Fibroblast of mammary gland (primary cell): ENCODE measurements at places on chromosomes 12 and 14.

GRCh38 chr14:100062590-100062989 lies 2.6 kb upstream of the EVL start:
- no peak for DNase-seq

DNA sequence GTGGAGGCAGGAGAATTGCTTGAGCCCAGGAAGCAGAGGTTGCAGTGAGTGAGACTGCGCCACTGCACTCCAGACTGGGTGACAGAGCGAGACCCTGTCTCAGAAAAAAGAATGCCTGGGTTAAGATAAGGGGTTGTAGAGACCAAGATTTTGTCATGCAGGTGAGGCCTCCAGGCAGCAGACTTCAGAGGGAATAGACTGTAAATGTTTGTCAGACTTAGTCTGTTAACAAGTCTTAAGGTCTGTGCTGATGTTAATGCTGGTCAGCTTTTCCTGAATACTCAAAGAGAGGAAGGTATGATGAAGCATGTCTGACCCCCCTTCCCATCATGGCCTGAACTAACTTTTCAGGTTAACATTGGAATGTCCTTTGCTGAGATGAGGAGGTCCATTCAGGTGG lies 83.0 kb upstream of the FUT8 start:
- DNase-seq: no peak

GRCh38 chr12:92439420-92439805 lies 263.4 kb upstream of the PLEKHG7 start:
- peak; percentile 87 for DNase-seq

- DNase-seq: no peak
Measured at GRCh38 chr12:618605-619004, 44.6 kb downstream of the NINJ2 start.

DNA sequence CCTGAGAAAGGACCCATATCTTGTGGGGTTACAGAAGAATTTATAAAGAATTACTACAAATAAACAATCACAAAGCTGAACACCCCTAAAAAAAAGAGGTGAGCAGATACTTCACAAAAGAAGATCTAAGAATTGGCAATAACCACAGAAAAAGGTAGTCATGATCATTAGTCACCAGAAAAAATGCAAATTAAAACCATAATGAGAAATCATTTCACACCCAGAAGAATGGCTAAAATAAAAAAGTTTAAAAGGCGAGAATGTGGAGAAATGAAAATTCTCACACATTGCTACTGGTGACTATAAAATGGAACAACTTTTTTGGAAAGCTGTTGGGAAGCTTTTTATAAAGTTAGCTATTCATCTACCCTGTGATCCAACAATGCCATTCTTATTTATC lies 208.2 kb upstream of the GARIN6 start:
- DNase-seq: no peak

DNA sequence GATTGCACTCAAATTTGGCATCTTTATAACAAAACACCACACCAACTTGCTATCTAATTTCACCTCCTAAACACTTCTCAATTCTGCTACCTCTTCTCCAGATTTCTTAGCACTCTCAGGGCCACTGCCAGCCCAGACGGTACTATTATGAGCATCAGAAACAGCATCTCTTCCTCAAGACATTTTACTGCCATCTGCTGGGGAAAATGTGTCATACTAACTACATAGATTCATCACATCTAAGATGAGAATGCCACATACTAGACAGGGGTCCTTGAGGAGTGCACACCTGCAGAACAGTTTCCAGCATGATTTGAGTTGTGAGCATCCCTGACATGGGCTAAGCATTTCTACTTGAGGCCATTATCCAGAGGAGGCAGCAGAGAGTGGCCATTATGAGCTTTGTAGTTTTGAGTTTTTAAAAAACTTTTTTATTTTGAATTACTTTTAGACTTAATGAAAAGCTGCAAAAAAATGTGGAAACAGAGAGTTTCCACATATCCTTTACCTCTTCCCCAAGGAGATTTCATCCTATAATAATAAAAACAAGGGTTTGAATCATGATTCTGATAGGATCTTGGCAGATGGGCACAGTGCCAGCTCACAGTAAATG lies 15.1 kb upstream of the GRIP1 start:
- peak; percentile 74 for DNase-seq

DNA sequence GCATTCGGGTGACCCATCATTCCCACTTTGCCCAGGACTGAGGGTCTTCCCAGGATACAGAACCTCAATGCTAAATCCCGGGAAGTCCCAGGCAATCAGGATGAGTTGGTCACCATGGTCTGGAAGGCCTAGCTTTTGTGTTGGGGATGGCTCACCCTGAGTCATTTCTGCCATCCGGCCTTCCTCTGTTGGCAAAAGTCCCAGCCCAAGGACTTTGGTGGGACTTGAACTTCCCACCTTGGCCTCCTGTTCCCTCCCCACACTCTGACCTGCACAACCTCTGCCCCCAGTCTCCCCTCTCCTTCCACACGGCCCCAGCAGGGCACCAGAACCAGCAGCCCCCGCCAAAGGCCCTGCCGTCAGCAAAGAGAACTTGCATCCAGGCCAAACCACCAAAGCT lies 24.6 kb upstream of the NCOR2 start:
- peak; percentile 85 for DNase-seq

DNA sequence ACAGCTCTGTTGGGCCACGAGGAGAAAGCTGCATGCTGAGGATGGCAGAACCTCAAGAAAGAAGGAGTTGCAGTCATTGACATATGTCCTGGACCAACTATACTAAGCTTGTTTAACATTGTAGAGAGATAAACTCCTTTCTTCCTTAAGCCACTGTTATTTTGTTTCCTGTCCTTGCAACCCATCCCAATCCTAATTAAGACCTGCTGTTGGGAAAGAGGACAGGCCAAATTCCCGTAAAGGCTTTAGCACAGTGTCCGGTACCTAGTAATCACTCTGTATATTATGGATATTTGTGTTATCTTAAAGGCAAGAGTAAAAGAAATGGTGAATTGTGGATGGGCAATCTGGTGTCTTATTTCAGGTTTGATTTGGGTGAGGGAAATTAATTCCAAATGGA lies 53.5 kb upstream of the WSCD2 start:
- DNase-seq: no peak

DNA sequence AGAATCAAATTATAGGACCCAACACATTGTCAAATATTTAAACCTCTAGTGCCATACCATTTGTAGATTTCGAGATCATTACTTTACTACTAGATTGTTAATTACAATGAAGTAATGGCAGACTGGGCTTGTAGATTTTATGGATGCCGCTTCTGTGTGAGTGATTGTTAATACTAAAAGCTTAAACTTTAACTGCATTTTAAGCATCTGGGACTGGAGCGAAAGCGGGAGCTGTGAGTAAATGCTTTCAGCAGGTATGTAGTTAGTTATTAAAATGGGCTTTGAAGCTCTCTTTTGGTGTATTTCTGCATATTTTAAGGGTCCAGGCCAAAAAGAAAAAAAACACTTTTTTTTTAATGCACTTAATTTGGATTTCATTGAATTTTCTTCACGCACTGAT lies 519.3 kb downstream of the MED13L start:
- no peak for DNase-seq

DNA sequence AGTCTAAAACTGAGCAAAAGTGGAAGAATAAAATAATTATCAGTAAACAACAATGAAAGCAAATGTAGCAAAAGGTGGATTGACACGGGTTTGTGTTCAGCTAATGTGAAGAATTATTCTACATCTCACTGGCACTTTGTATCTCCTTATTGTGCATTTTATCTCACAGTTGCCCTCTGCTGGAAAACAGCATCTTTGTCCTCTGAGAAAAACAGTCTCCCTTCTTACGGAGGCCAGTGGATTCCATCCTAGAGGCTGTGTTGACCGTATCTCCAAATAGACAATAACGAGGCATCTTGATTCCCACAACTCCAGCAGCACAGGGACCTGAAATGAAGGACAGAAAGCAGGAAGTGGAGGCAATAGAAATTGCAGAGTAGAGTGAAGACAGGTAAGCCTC lies 51.3 kb upstream of the PLBD1 start:
- DNase-seq: peak; percentile 47

DNA sequence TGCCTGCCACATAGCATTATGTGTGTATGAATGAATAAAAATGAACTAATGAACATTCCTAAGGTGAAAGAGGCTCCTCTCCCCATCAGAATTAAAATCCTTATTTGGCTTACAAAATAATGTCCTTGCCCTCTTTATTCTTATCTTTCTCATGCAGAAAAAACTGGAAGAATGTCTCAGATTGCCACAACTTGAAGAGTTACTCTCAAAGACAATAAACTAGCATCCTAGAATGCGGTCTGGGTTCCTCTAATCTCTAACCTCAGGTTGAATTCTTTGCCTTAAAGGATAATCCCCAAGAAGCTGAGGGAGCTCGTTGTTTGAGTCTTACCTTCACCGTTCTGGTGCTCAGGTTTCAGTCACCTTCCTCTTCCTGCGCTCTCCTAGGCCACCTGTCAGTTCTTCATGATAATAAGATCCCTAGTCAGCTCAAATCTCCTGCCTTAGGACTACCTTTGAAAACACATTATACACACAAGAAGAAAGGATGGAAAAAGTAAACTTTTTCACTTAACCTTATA lies 147.1 kb downstream of the PHLDA1 start:
- no peak for DNase-seq

DNA sequence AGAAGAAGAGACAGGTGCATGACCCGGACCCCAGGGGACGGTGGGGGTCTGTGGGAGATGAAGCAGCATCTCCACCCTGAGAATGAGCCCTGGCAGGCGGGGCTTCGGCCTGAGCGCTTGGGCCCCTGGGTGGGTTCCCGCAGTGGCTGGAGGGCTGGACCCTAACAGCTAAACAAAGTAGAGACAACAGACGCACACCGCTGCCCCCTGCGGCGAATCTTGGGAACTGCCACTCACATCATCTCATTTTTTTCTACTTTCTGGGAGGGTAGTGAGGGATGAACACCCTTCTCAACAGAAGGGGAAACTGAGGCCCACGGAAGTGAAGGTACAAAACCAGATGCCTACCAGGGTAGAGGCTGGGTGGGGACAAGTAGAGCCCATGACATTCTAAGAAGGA lies 104.7 kb downstream of the RFLNA start:
- no peak for DNase-seq

DNA sequence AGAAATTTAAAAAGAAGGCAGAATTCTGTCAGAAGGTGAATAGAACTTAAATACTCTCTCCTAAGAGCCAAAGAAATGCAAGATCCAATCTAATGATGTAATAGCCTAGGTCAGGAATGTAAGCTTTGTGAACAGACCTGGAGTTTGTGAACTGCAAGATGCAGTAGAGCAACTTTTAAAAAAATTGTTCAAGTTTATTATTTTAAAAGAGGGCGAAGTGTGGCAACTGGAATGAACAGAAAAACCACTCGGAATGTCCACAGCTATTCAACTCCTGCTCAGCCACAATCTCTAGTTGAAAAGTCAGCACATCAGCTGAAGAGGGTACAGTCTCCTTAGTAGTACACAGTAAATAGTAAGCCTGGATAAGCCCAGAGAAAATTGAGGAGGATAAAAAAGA lies 228.8 kb downstream of the PPFIA2 start:
- DNase-seq: no peak

- no peak for DNase-seq
Measured at GRCh38 chr14:46057799-46058198, 593.8 kb downstream of the RPL10L start.

GRCh38 chr12:131511803-131512561 lies 198.9 kb upstream of the SFSWAP start:
- no peak for DNase-seq

DNA sequence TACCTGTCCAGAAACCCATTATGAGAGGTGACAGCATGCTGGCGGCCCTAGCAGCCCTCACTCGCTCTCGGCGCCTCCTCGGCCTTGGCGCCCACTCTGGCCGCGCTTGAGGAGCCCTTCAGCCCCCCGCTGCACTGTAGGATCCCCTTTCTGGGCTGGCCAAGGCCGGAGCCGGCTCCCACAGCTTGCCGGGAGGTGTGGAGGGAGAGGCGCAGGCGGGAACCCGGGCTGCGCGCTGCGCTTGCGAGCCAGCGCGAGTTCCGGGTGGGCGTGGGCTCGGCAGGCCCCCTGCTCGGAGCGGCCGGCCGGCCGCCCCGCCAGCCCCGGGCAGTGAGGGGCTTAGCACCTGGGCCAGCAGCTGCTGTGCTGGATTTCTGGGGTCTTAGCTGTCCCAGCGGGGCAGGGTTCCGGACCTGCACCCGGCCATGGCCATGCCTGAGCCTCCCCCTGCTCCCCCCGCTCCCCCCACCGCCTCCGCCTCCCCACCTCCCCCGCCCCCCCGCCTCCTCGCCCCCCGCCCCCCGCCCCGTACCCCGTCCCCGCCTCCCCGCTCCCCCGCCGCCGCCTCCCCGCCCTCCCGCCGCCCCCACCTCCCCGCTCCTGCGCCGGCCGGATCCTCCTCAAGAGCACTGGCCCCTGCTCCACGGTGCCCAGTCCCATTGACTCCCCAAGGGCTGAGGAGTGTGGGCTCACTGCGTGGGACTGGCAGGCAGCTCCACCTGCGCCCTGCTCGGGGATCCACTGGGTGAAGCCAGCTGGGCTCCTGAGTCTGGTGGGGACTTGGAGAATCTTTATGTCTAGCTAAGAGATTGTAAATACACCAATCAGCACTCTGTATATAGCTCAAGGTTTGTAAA lies 163.1 kb downstream of the KLHL28 start:
- no peak for DNase-seq

DNA sequence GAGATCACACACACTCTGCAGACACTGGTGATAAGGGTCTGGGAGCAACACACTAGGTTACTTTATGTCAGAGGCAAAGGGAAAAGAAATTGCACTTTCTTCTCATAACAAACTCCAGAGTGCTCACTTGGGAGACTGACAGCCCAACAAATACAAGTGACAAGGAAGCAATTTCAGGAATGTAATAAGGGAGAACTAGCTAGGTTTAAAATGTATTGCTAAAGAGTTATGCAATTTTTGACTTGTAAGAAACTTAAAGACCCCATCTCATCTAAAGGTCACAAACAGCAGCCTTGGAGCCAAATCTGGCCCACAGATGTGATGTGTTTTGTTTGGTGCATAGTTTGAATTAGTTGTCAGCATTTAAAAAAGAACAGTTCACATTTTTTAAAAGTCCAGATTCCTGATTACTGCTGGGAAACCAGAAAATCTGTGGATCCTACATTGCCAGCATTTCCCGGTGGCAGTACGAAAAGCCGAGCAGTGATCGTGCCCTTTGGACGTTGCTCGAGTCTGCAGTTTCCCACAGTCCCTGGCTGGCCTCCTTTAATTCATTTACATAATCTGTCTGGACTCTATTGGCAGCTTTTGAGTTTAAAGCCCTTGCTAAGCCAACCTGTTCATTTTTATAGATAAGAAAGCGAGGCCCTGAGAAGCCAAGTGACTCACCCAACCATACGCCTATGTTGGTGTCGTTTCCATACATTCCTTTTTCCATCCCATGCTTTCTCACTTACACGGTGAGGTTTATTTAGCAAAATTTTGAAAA lies 42.0 kb upstream of the ETV6 start:
- DNase-seq: peak; percentile 52

GRCh38 chr12:111730420-111730819 lies 36.3 kb upstream of the ALDH2 start:
- no peak for DNase-seq

- DNase-seq: no peak
Measured at GRCh38 chr14:73749706-73750530, 35.7 kb upstream of the PNMA1 start.

- DNase-seq: peak; percentile 39
Measured at GRCh38 chr12:188910-189621, 24.9 kb downstream of the SLC6A12 start.

GRCh38 chr12:88574278-88574677 lies 6.0 kb downstream of the KITLG start:
- no peak for DNase-seq

GRCh38 chr12:113473400-113473799 lies 1.7 kb upstream of the LHX5 start:
- DNase-seq: no peak

GRCh38 chr12:132726386-132726785 lies 15.7 kb downstream of the PGAM5 start:
- DNase-seq: no peak

GRCh38 chr12:50922820-50923219 lies 29.5 kb upstream of the HIGD1C start:
- DNase-seq: peak; percentile 70
